ENCODE measurements at places on chromosomes 5 and 9.
A peak's percentile ranks its signal among the peaks of the same experiment; 100 is the strongest.

DNA sequence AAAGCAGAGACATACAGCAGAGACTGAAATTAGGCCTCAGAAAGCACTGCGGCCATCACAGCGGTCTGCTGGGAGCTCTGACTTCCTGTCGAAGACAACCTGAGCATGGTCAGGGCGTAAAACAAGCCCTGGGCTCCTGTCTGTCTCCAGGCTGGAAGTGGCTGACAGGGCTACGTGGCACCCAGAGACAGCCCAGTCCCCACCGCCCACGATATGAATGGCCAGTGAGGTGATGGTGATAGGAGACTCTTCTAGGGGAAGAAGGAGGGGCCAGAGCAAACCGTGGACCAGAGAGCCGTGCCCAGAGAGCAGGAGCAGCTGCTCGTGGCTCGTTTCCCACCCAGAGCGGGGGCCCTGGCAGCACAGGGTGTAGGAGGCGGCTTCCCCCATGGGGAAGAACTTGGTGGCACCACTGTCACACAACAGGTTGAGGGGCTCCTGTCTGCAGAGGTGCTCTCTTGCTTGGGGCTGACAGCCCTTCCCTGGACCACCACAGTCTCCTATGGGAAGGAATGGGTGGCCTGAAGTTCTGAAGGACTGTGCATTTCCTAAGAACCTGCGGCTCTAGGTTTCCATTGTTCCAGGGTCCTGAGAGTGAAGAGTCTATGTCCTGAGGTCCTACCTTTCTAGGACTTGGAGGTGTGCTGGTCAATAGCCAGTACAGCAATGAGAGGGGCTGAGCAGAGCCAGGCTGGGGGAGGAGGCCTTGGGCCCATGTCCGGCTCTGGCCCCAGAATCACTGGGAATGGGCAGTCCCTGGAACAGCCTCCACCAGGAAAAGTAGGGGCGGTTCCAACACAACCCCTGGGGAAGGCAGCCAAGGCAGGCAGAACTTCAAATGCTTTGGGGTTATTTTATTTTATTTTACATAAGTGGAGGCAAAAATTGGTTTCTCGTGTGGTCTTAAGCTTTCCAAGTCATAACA lies 56.4 kb downstream of the BARX1 start:
- DNase-seq = no peak

GRCh38 chr5:1105350-1106265 lies 6.3 kb downstream of the SLC12A7 start:
- DNase-seq = no peak

DNA sequence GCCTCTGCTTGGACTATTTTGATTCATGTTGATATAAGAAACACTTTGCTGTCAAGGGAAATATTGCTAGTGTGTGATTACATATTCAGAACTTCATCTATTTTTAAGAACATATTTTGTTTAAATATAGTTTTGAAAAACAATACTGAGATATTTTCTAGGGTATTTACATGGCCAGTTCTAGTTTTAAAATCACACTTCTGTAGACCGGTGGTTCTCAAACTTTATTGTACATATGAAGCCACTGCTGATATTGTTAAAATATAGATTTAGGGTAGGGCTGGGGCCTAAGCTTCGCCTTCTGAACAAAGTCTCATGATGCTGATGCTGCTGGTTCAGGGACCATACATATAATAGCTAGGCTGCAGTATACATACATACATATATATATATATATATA lies 1000.0 kb downstream of the PTPRD start:
- DNase-seq = no peak

DNA sequence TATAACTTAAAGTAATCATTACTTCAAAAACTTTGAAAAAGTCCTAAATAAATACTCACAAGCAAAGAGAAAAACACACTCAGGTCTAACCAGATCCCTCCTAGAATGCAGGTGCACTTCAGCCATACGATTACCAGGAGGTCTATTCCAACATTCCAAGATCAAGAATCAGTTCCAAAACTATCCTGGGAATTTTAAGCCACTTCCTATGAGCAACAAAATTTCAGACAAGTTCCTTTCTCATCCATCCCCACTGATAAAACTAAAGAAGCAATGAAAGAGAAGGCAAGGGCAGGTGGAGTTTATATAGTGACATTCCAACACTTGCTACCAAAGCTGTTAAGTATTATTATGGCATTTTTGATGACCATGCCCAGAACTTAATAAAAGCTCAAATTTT lies 29.6 kb downstream of the MLLT3 start:
- peak; percentile 4 for DNase-seq

GRCh38 chr9:94289691-94290090 lies 30.6 kb downstream of the ZNF169 start:
- no peak for DNase-seq

- DNase-seq = no peak
Observed at GRCh38 chr5:38848637-38849036, 2.8 kb downstream of the OSMR start.

- DNase-seq = no peak
Observed at GRCh38 chr5:122773619-122774018, 1.3 kb upstream of the SNX2 start.

GRCh38 chr9:75033791-75034473 lies 5.8 kb upstream of the CARNMT1 start:
- DNase-seq = no peak

- DNase-seq = no peak
Observed at GRCh38 chr9:8800196-8800595, 1000.6 kb upstream of the DMAC1 start.

DNA sequence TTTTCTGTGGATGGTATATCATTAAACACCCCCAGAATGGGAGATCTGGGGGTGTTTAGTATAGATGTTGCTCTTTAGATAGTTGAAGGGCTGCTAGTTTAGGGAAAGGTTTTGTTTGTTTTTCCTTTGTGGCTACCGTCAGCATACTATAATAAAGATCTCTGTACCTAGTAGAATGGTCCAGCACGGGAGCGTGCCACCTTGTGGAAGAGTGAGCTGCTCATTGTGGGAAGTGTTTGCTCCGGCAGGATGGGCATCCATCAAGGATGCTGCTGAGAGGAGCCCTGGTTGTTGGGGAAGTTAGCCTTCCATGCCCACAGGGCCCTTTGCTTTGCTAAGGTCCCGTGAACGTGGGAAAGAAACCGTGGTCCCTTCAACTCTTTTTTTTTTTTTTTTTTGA lies 113.1 kb downstream of the LIFR start:
- no peak for DNase-seq

GRCh38 chr9:113786071-113786470 lies 90.0 kb upstream of the ZNF618 start:
- DNase-seq = no peak

GRCh38 chr9:112743216-112743836 lies 7.2 kb upstream of the SNX30 start:
- DNase-seq = no peak

DNA sequence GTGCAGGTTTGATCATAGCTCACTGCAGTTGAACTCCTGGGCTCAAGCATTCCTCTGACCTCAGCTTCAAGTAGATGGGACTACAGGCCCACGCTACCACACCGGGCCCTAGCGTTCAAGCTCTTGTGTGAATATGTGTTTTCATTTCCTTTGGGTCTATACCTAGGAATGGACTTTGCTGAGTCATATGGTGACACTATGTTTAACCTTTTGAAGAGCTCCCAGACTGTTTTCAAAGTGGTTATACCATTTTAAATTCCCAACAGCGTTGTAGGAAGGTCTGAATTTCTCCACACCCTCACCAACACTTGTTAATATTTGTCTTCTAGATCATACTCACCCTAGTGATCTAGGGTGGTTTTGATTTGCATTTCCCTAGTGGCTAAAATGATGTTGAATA lies 33.5 kb downstream of the FAF2 start:
- DNase-seq = no peak

DNA sequence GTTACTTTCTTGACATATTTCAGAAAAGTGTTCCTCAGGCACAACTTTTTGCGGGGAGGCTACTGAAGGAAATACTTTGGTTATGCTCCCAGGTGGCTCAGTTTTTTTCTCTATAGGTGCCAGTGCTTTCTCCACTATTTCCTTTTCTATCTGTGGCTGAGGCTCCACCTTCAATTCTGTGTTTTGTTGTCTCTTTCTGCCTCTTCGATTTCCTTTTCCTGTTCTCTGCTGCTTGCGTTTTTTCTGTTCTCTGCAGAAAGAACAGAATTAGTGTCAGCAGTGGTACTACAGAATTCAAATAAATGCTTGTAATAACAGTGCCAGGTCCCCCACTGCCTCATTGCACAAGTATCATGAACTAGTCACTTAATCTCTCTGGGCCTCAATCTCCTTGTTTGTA lies 7.0 kb downstream of the HEMGN start:
- DNase-seq = no peak

DNA sequence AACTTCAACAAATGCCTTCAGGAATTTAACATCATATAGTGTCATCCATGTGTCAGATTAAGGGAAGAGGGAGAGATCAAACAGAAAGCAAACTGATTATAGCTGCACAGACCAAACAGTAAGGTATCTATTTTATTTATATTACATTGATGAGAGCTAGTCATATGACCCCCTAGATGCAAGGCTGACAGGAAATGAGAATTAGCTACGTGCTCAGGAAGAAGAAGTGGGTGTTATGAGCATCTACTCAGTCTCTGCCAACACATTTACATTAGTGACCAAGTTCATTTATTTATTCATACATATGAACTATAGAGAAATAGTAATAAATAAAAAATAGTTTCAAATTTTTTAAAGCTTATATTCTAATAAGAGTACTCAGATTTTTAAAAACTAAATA lies 787.3 kb downstream of the KCTD16 start:
- DNase-seq = no peak

GRCh38 chr9:33196736-33197135 lies 29.6 kb upstream of the B4GALT1 start:
- no peak for DNase-seq

DNA sequence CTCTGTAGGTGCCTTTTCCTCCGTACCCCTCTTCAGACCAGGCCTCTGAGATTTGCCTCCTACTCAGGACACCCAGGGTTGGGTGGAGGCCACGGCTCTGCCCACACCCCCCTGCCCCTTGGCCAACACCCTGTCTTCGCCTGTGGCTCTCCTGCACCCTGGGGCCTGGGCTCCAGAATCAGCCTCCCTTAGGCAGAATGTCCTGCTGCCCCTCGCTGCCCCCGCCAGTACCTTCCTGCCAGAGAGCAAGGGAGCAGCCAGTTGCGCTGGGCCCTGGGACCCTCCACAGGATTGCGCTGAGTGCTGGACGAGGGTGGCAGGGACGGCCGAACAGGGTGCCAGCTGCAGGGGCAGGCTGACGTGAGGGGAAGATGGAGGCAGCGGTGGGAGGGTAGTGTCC lies 53.5 kb downstream of the COL5A1 start:
- no peak for DNase-seq

DNA sequence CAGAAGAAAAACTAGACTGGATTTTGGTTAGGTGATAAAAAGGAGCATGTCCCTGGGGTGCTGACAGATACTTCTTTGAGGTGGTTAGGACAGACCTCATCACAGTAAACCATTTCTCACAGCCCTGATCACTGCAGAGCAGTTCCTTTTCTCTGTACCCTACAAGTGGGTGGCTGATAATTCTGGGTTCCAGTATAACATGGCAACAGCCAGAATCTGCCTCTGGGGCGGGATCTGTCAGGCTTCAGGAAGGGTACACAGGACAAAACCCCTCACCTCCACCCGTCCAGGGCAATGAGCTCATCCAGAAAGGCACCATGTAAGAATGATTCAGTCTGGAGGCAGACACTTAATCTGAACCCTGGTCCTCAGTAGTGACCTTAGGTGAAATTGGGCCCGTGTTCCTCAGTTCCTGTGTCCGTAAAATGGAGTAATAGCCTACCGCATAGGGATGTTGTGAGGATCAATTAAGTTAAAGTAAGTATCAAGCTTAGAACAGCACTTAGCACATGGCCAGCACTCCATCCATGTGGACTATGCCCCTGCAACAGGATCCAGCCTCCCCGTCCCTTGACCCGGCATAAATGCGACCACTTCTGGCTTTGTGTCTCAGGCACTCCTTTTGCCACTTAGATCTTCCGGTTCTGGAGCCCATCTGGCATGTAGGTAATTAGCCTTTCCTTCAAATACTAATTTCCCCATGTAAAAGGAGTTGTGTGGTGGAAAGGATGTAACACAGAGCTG lies 129.2 kb downstream of the LHFPL2 start:
- no peak for DNase-seq

DNA sequence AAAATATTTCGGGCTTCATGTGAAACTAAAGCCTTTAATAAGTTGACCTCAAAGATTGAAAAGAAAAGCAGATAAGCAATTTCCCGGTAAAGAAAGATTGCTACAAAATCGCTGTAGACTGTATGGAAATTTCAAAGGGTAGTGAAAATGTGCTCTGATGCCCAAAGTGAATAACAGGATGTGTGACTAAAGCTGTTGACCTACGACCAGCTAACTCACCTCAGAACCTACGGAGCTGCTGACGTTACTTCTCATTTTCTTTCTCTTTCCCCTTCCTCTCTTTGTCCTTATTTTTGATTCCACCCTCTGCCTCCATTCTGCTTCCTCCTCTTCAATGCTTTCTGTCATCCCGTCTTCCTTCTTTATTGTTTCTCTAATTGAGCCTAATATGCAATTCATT lies 103.2 kb downstream of the PDE4D start:
- peak; percentile 21 for DNase-seq

DNA sequence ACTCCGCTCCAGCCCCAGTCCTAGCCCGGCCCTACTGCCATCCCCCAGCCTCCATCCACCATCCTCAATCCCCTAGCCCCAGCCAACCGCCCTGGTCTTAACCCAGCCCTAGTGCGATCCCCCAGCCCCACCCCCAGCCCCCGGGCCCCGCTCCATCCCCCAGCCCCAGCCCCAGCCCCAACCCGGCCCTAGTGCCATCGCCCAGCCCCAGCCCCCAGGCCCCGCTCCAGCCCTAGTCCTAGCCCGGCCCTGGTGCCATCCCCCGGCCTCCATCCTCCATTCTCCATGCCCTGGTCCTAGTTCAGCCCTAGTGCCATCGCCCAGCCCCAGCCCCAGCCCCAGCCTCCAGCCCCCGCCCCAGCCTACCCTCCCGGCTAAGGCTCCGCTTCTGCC lies 398 bp downstream of the TOR1A start:
- DNase-seq = no peak

GRCh38 chr5:123209502-123210027 lies 120.5 kb downstream of the PRDM6 start:
- DNase-seq = peak; percentile 86

DNA sequence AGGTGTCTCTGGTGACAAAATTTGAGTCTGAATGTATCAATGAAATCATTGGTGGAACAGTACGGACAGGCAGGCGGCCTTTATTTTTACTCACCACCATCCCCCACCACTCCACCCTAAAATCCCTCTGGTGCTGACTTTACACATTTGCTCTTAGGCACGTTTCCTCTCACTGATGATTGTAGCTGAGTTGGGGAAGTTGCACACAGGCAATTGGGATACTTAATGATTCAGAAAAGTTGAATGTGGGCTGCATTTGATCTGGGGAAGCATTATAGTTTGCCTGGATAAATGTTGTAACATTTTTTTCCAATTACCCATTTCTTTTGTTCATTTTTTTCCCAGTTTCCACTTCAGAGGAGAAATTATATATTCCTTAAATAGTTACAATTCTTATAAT lies 658.4 kb downstream of the TLR4 start:
- DNase-seq = no peak

- no peak for DNase-seq
Observed at GRCh38 chr5:167513381-167513780, 778.1 kb upstream of the WWC1 start.

Data from RKO (cell line).